ENCODE measurements at places on chromosomes 12 and 14.

DNA sequence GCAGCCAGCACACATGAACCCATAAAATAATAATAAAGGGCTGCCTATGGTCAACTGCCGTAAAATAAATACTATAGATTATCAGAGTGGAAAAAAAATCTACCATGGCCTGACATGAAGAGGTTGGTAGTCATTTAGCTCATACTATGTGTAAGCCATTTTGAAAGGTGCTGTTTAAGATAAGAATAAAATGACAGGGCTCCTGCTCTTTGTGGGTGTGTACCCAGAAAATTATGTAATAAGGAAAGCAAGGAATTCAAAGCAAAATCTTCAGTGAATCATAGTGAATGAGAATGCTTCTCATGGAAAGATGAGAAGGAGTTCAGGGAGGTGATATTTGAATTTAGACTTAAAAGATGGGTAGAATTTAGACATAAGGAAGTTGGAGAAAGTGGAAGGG lies 42.9 kb upstream of the PPM1H start:
- DNase-seq: no peak

GRCh38 chr12:6605421-6606330 lies 1.5 kb downstream of the CHD4 start:
- peak; percentile 50 for DNase-seq

- DNase-seq: no peak
These were observed 165.8 kb downstream of the ESRRB start for GRCh38 chr14:76541594-76542219.

DNA sequence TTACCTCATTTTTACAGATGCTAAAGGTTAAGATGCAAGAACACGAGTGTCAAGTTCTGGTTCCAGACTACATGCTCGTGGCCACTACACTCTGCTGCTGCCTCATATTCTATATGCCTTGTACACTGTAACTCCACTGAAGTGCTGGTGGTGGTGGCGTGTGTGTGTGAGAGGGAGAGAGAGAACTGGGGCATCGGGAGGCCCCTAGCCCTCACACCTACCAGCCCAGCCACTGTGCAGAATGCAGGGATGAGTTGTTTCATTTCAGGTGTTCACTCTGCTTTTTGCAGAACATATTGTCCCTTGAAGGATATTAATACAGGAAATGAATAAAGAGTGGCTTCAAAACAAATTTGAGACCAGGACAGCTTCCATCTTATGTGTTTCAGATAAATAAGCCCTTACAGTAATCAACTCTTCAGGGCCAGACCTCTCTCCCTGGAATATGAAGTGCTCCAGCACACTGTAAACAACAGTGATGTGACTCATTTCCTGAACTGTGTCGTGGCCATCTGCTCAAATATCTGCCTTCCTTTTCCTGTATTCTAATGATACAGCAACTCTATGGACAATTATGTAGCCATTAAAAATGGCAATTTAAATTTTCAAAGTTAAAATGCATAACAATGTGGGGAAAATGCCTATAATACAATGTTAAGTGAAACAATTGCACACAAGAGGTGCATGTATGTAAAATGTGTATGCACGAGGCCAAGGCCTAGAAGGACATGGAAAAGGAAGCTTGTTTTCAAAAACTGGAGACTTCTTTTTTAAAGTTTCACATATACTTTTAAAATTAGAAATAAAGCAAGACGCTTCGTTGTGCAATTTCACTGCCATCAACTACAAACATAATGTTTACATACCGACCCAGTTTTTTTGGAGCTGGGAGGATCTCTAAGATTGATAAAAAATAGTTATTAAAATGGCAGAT lies 215.4 kb downstream of the PELI2 start:
- DNase-seq: no peak

DNA sequence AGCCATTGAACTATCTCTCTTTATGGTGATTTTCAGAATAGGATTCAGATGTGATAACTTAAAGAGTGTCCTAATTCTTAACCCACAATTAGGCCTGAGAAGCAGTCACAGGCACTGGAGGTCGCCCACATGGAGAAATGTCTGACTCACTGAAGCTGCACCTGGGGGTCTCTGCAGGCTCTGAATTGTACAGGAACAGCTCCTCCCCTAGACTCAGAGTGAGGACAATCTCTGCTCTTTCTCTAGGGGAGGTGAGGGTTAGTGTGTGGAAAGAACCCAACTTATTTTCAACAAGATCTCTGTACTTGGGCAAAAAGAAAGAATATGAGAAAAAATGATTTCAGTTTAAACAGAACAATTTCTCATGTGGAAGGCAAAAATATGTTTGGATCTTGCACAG lies 1124.6 kb downstream of the TMEM121 start:
- no peak for DNase-seq

- no peak for DNase-seq
These were observed 39.4 kb downstream of the SDR9C7 start for GRCh38 chr12:56894698-56895368.
